ENCODE measurements at places on chromosomes 12 and 14.

GRCh38 chr12:109600995-109601394 is 27.4 kb downstream of the MVK start:
- H3K4me1 ChIP-seq: peaks cover 23% of the 10 kb centered on the region
- no peak overlapping the region for H3K4me3 ChIP-seq
- DNase-seq: no peak
- H3K27me3 ChIP-seq: peaks cover 4% of the 10 kb centered on the region
- H3K27ac ChIP-seq: no peak overlapping the region
- H3K36me3 ChIP-seq: no peaks in the 10 kb centered on the region

DNA sequence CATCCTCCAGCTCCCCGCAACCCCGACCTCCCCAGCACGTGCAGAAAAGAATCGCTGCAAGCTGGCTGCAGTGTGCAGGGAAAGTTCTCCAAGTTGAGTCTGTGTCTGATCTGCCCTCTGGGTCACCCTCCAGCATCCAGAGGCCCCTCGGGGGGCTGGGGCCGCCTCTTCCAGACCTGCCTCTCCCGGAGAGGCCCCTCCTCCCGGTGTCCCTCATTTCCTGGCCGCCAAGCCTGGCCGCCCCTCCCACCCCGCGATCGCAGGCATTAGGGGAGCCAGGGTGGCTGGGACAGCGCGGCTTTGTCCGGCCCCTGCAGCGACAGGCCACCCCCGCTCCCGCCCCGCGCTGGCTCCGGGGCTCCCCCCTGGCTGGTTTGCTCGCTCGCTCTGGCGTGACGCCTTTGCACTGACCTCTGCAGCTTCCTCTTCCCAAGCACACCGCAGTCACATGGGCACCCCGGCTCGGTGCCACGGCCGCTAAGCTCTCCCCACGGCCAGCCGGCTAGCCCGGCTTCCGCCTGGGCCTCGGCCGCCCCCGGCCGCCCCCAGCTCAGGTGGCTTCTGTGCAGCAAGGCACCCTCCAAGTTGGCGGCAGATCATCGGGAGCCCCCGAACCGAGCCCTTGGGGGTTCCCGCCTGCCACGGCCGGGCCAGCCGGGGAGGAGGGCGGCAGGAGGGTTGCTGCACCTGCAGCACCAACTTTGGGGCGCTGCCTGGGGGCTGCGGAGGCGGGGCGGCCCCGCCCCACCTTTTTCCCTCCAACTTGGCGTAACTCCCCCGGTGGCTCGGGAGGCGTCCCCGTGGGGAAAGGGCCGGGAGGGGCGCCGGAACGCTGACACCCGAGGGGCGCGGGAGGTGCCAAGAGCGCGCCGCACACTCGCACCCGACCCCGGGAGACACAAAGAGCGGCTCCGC is 43.7 kb downstream of the KDM2B start:
- peaks cover 5% of the 10 kb centered on the region for H3K36me3 ChIP-seq
- no peaks in the 10 kb centered on the region for H3K27me3 ChIP-seq
- peak overlapping the region; percentile 71 for H3K4me3 ChIP-seq
- DNase-seq: peak; percentile 79

- no peak overlapping the region for H3K4me3 ChIP-seq
- no peaks in the 10 kb centered on the region for H3K36me3 ChIP-seq
- no peak overlapping the region for H3K27ac ChIP-seq
- DNase-seq: no peak
- no peaks in the 10 kb centered on the region for H3K4me1 ChIP-seq
These were observed 114.3 kb downstream of the NPAS3 start for GRCh38 chr14:33052943-33053342.

DNA sequence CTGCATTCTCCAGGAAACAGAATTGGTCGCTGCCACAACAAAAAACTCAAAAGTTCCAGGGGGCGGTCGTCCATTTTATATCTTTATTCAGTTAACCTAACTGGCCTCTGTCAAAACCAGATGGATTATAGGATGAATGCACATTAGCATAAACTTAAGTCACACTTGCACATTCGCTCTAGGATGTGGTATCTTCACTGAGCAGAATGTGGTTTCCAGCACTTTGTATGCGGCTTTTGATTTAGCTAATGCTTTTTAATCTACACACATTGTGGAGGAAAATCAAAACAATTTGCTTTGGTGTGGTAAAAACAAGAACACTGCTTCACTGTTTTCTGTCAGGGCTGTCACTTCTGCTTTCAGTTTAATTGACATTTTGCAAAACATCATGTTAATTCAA is 4.5 kb downstream of the TAS2R50 start:
- no peak overlapping the region for H3K27ac ChIP-seq
- H3K36me3 ChIP-seq: peaks cover 17% of the 10 kb centered on the region
- peak; percentile 80 for DNase-seq
- no peak overlapping the region for H3K4me3 ChIP-seq
- H3K27me3 ChIP-seq: peaks cover 53% of the 10 kb centered on the region

GRCh38 chr12:25416516-25416915 is 136.6 kb downstream of the LMNTD1 start:
- no peaks in the 10 kb centered on the region for H3K36me3 ChIP-seq
- no peaks in the 10 kb centered on the region for H3K4me1 ChIP-seq
- H3K27ac ChIP-seq: no peak overlapping the region
- peaks cover 20% of the 10 kb centered on the region for H3K27me3 ChIP-seq

DNA sequence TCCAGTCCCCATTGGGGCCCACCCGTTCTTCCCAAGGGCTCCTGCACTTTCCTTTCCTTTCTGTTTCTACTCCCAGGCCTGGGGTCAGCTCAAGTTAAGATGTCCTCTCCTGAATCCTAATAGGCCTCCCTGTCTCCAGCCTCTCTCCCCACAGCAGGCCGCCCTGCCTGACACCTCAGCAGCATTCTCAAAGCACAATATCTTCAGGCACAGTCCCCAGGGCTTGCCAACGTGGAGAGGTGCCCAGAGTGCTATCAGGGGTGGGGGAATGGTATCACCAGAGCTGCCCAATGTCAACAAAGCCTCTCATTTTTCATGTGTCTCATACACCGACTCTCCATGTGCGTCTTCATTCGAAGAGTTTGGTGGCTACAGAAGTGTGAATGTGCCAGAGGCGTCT is 123.0 kb downstream of the FOXN3 start:
- H3K4me1 ChIP-seq: peaks cover 25% of the 10 kb centered on the region
- DNase-seq: no peak
- H3K4me3 ChIP-seq: no peak overlapping the region

DNA sequence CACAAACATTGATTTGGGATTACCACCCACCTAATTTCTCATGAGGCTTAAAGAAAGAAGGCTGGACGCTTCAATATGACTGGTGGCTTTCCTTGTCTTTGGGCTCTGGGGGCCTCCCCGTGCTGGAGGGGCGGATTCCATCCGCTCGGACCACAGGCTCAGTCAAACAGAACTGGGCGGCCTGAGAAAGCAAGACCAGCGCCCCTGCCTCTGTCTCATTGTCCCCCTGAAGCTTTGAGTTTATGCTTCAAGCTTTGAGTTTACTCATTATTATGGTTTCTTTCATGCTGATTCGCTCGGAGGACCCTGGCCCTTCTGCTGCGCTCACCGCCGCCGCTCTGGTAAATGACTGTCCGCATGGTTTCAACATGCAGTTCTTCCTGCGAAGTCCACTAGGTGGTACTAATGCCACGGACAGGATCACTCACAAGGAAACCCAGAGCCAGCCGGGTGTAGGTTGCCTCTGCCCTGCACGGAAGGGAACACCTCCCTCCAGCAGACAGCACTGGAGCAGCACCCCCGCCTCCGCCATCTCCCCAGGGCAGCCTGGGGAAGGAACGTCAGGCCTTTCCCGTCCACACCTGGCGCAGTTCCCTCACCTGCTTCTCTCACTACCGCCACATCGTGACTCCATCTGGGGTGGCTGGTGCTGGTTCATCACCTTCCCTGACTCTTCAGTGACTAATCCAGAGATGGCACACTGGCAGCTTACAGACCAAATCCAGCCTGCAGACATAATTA is 13.2 kb upstream of the TIGAR start:
- H3K27ac ChIP-seq: no peak overlapping the region
- H3K4me3 ChIP-seq: no peak overlapping the region
- H3K27me3 ChIP-seq: no peaks in the 10 kb centered on the region
- DNase-seq: no peak

DNA sequence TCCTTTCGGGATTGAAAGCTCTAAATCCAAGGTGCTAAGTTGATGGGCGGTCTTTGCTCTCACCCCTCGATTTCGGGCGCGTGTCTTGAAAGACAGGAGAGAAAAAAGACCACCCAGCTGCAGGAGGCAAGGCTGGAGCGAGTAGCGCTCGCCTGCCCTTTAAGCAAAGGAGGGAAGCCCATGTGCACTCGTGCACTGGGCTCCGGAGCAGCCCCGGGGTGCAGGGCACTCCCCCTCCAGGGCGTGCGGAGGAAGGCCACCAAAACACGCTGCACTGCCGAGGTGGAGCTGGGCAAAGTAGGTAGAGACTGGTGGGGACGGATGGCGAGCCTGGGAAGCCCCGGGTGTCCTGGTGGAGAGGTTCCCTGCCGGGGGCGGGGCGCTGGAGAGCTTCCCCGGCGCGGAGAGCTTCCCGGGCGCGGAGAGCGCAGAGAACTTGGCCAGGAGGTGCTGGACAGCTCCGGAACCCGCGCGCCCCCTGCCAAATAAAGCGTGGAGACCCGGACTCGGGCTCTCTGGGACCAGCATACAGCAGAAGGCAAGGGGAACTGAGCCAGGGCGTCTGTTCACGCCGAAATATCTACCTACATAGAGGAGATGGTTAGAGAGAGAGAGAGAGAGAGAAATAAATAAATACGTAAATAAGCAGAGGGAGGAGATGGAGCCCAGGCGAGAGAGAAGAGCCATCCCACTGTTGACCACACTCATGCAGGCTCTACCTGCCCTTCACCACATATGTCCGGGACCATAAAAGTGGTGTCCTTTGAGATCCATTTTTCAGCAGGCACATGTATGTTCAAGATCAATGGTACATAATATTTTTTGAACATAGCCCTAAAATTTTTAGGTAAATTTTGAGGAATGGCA is 662 bp upstream of the NELL2 start:
- H3K4me3 ChIP-seq: peak overlapping the region; percentile 90
- H3K36me3 ChIP-seq: peaks cover 6% of the 10 kb centered on the region
- peaks cover 21% of the 10 kb centered on the region for H3K27me3 ChIP-seq
- peak; percentile 64 for DNase-seq
- peaks cover 29% of the 10 kb centered on the region for H3K4me1 ChIP-seq

DNA sequence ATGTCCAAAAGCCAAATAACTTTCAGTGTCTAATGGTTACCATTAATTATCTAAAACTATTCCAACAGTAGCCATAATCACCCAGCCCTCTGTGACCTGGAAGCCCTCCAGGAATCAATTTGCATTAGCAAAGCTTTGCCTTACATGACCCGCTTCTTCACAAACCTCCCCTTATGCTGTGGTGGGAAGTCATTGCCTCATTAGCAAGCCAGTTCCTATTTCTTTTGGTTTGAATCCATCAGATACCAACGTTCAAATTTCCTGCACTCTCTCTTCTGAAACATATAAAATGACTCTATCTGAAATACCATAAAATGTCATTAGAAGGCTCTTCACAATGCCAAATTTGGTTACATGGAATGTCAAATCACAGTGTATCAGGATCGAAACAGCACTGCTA is 268.3 kb upstream of the PRKD1 start:
- H3K4me1 ChIP-seq: no peaks in the 10 kb centered on the region
- H3K36me3 ChIP-seq: no peaks in the 10 kb centered on the region
- no peak overlapping the region for H3K4me3 ChIP-seq
- no peak for DNase-seq

- H3K36me3 ChIP-seq: no peaks in the 10 kb centered on the region
- no peaks in the 10 kb centered on the region for H3K27me3 ChIP-seq
- H3K4me3 ChIP-seq: no peak overlapping the region
These were observed 23.6 kb upstream of the OR4K2 start for GRCh38 chr14:19851365-19851764.

DNA sequence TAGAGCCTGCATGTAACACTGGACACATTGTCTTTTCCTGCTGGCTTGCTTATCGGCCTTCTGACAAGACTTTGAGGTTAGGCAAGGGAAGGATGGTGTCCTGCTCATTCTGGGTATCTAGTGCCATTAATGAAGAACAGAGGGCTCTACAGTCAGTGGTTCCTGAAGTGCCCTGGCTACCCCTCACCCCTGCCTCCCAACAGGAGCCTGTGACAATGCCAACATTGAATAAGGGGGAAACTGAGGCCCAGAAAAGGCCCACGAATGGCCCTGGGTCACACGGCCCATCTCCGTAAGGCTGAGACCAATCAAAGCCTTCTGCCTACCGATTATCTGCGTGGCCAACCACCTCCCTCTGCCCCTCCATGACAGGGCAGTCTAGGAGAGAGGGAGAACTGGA is 2.1 kb downstream of the IFI27L2 start:
- H3K4me3 ChIP-seq: no peak overlapping the region
- H3K36me3 ChIP-seq: peaks cover 8% of the 10 kb centered on the region
- H3K27me3 ChIP-seq: peaks cover 15% of the 10 kb centered on the region
- no peak for DNase-seq

- no peaks in the 10 kb centered on the region for H3K27me3 ChIP-seq
- no peak for DNase-seq
- H3K4me3 ChIP-seq: no peak overlapping the region
- H3K27ac ChIP-seq: no peak overlapping the region
- H3K36me3 ChIP-seq: no peaks in the 10 kb centered on the region
These were observed 22.1 kb downstream of the RASSF9 start for GRCh38 chr12:85814071-85814470.

GRCh38 chr14:28785096-28785952 is 18.7 kb downstream of the FOXG1 start:
- H3K4me3 ChIP-seq: no peak overlapping the region
- H3K4me1 ChIP-seq: no peaks in the 10 kb centered on the region
- peaks cover 2% of the 10 kb centered on the region for H3K36me3 ChIP-seq
- peaks cover 12% of the 10 kb centered on the region for H3K27me3 ChIP-seq
- no peak for DNase-seq

GRCh38 chr12:127509066-127509778 is 757.7 kb upstream of the TMEM132C start:
- H3K27ac ChIP-seq: no peak overlapping the region
- H3K27me3 ChIP-seq: no peaks in the 10 kb centered on the region
- DNase-seq: no peak
- H3K4me1 ChIP-seq: no peaks in the 10 kb centered on the region
- no peak overlapping the region for H3K4me3 ChIP-seq

GRCh38 chr14:27608377-27608776 is 1010.5 kb upstream of the NOVA1 start:
- no peak overlapping the region for H3K27ac ChIP-seq
- H3K4me3 ChIP-seq: no peak overlapping the region
- no peaks in the 10 kb centered on the region for H3K36me3 ChIP-seq
- no peaks in the 10 kb centered on the region for H3K4me1 ChIP-seq
- H3K27me3 ChIP-seq: no peaks in the 10 kb centered on the region

DNA sequence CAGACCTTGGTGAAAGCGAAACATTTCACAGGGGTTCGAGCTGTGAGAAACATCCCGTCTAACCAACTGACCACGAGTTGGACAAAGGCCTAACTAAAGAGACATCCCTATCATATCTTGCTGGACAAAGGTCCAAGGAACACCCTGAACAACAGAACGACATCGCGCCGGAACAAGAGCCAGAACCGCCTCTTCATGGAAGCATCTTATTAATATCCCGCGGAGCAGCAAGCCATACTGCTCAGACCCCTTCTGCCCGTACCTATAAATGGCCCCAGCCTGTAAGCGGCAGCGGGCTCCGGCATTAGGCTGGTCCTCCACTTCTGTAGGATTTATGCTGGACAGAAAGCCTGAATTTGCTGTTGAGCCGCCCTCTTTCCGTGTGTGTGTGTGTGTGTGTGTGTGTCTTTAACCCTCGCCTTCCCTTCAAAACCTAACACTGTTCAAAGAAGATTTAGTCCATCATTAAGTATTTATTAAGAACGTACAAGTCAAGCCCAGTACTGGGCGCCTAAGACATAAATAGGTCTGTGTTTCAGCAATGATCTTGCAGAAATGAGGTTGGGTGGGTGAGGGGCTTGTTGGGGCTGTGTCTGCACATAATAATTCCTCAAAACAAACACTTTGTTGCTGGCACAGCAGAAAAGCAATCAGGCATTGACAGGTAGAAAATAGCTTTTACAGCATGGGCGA is 1.9 kb downstream of the SLC6A15 start:
- peak overlapping the region; percentile 61 for H3K4me3 ChIP-seq
- DNase-seq: no peak
- H3K4me1 ChIP-seq: peaks cover 8% of the 10 kb centered on the region
- no peak overlapping the region for H3K27ac ChIP-seq
- no peaks in the 10 kb centered on the region for H3K36me3 ChIP-seq

Measured in activated CD8-positive, alpha-beta memory T cell treated with anti-CD3 and anti-CD28 coated beads, Interleukin-2, amount 10 ng/mL, durations not matched to agents 7 days and 5 days (primary cell).